Stimulated activated CD4-positive, alpha-beta T cell treated with anti-CD3 and anti-CD28 coated beads, TNF-alpha, amount 100 ng/mL, for 48 hours (primary cell): ENCODE measurements at places on chromosomes 6 and 20.

GRCh38 chr6:121615493-121615892, 180.0 kb downstream of the GJA1 start:
- no peak for DNase-seq

DNA sequence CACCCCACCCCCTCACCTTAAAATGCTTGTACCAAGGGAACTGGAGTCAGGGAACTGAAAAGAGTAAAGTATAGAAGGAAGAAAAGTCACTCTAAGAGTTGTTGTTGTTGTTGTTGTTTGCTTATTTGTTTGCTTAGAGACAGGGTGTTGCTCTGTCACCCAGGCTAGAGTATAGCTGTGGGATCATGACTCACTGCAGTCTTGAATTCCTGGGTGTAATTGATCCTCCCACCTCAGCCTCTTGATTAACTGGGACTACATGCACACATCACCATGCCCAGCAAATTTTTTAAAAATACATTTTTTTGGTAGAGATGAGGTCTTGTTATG, 681.6 kb upstream of the GJE1 start:
- no peak for DNase-seq

DNA sequence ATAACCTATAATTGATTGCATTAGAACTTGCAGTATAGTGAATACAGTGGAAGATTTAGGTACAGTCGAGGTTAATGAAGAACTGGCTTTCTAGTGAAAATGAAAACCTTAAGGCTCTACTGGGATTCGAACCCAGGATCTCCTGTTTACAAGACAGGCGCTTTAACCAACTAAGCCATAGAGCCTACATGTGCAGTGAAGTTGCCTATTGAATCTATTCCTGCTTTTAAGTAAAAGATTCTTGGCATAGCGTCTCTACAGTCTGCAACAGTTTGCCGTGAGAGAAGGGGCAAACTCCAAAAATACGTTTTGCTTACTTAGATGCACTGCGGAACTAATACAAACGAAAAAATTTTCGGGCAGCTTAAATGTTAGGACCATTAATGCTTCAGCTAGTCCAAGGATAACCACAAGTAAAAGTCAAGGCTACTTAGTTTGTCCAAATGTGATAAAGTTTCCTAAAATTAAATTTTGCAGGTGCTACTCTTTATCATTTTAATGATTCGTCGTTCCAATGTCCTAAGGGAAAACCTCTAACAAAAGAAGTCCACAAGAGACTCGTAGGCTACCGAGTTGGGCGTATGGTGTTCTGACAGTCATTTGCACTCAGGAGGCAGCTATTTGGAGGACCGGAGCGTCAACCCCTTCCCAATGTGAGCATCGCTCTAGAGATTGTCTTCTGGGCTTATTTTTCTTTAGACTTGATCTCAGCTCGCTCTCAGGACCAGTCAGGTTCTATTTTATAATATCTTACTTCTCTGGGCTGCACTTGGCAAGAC, 31.3 kb upstream of the ZSCAN23 start:
- no peak for DNase-seq

DNA sequence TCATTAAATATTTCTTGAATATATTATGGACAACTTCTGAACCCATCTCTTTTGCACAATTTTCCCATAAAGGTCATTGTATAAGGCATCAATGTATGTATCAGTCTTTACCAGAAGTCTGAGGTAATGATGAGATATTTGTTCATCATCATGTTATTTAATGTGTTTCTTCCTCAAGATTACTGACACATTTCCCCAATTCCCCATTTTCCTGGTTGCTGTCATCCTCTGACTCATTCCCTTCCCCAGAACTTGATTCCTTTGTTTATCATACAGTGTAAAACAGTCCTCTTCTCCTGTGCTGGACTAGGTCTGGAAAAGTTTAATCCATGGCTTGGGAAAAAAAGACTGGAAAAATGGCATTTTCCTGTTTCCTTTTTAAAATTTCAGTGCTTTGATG, 107.9 kb upstream of the FLRT3 start:
- no peak for DNase-seq

GRCh38 chr6:41693281-41694240, 41.8 kb downstream of the TFEB start:
- no peak for DNase-seq

- DNase-seq, result peak; percentile 66
These were observed 121.5 kb upstream of the NEDD9 start for GRCh38 chr6:11353921-11354389.

DNA sequence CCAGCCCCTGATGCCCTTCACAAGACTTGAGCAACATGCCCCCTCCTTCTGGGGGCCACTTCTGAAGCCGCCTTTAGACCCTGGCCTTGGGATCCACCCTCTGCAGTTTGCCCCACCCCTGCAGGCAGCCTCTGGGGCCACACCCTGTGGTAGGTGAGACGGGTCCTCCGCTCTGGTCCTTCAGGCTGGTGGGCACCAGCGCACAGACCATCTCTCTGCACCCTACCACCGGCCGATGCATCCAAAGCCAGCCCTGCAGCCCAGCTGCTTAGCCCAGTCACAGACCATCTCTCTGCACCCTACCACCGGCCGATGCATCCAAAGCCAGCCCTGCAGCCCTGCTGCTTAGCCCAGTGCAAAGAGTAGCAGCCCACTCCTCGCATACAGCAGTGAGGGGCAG, 159.3 kb upstream of the ECI2 start:
- no peak for DNase-seq

GRCh38 chr6:105272786-105273185, 93.0 kb upstream of the POPDC3 start:
- DNase-seq, result no peak

DNA sequence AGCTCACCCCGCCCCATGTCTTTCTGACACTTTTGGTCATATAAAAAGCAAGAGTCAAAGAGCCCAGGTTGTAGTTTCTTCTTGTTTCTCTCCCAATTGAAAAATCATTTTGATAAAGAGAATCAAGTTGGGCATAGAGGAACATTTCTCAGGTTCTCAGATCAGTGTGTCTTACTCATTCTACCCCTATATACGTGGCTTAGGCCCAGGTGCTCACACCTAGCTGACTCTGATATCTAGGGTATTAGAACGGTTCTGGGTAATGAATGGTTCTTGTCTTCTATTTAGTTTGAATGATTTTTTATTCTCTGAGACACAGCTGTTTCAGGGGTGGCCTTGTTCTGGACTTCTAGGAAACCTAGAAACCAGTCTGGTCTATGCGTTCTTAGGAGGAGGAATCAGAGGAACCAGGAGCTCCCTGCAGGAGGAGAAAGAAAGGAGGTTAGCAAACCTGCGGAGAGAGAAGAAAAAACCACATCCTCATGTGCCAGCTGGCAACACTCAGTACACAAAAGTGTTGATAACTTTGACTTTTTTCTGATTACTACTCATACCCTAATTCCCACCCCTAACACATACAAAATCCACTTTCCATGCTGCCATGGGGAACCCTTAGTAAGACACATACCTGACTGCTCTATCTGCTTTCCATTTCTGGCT, 178.0 kb downstream of the CLIC5 start:
- DNase-seq, result no peak

- peak; percentile 37 for DNase-seq
These were observed 480 bp upstream of the NT5E start for GRCh38 chr6:85449388-85449817.

DNA sequence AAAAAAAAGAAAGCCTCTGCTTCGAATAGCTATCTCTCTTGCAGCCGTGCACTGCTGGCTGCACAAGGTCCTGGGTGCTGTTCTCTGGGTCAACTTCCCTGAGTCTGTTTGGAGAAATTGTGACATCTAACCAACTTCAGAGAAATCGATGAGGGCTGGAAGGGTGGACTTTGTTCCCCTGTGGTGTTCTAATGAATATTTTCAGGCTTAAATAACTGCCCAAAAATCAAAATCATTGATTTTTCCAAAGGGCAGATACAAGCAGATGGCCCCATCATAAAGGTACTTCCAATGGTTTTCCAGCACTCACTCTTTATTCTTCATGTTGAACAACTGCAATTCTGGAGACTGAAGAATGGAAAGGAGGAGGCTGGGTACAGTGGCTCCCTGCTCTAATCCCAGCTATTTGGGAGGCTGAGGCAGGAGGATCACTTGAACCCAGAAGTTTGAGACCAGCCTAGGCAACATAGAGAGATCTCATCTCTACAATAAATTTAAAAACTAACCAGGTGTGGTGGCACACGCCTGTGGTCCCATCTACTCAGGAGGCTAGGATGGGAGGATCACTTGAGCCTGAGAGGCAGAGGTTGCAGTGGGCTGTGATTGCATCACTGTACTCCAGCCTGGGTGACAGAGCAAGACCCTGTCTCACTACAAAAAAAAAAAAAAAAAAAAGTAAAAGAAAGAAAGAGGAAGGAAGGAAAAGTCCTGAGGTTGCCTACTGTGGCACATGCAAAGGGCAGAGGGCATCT, 59.1 kb downstream of the FOXA2 start:
- no peak for DNase-seq

DNA sequence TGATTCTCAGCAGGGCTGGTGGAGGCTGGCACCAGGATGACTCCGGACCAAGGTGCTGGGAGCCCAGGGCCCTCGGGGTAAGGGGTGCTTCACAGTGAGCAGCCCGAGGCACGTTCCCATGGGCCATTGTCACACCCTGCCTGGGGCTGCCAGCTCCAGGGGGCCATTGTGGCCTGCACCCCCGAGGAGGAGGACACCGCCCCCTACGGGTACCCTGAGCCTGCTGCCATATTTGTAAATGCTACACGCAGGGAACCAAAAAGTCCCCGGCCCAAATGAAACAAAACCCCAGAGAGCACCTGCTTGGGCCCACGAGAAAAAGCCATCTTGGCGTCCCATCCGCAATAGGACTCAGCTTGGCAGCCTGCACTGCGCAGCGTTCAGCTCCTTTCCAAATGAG, 64.7 kb upstream of the GATA5 start:
- DNase-seq, result no peak

DNA sequence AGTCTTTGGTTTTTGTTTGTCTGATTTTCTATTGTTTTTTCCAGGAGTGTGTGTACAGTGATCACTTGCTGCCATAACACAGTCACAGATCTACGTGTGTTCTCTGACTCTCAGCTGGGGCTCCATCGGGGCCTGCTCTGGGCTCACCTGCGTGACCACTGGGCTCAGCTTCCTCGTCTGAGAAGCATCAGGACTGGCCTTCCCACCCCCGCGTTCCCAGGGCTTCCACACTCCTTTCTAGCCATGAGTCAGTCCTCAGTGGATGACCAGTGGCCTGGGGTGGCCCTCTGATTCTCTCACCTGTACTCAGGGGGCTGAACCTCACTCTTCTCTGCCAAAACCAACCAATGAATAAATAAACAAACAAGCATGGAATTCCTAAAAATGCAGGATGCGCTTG, 14.5 kb downstream of the THBS2 start:
- DNase-seq, result no peak

- DNase-seq, result no peak
These were observed 23.0 kb upstream of the BMP5 start for GRCh38 chr6:55898342-55898741.

DNA sequence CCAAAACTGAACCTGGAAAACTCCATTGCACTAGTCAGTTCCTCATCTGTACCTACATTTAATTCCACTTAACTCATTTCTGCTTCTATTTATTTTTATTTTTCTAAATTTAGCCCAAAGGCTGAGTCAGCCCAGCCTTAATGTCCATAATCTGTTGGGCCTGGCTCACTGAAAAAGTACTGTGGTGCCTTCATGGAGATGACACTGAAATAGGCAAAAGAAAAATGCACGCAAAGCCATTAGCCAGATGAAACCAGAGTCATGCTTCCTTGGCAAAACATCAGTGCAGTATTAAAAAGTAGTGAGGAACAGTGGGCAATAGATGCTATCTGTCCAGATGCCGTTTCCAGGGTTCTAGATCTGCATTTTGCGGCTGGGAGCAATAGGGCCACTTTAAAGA, 14.7 kb upstream of the PLCB4 start:
- DNase-seq, result no peak

- DNase-seq, result no peak
These were observed 81.6 kb upstream of the OPRM1 start for GRCh38 chr6:153957394-153957793.

DNA sequence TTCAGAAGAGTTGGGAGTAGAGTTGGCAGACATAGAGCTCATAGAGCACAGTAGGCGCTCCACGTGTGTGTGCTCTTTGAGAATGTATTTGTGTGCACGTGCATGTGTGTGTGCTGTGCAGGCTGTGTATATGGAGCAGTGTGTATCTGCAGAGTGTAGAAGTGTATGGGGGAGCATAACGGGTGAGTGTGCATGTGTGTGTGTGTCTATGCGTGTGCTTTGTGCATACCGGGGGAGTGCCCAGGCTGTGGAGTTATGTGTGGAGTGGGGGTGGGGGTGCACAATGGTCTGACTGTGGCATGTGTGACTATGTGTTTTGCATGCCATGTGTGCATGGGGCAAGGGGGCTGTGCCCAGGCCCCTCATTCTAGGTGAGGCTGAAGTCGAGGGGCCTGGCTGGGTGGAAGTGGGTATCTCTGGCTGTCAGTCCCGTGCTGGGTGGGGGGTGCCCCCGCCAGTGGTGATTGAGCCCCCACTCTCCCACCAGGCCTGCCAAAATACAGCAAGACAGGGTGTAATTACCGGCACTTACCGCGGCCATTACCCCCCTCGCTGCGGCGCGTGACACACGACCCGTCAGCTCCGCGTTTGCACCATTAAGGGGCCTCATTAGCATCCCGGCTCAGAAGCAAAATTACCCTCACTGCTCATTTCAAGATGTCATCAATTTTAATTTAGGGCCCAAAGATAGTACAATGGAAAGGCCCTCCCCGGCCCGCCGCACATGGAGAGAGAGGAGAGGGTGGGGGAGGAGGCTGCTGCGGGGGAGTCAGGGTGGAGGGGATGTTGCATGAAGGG, 39.1 kb downstream of the MDFI start:
- DNase-seq, result no peak

- DNase-seq, result no peak
These were observed 575 bp upstream of the MICAL1 start for GRCh38 chr6:109456111-109456583.

- no peak for DNase-seq
These were observed 35.2 kb upstream of the TXLNB start for GRCh38 chr6:139327038-139327437.

GRCh38 chr20:45987108-45987780, 15.2 kb upstream of the ZNF335 start:
- peak; percentile 73 for DNase-seq

DNA sequence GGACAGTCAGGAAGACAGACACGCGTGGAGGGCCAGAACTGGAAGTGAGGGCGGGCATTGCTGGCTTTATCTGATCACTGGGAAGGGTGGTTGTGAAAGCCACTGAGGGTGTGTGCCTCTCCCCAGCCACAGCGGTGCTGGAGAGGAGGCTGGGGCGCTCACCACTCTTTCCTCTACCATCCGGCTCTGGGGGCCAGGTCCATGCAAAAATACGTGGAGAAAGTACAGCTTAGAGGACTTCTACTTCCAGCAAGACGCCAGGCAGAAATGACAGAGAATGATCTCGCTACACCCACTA, 148.8 kb upstream of the RPS6KA2 start:
- DNase-seq, result no peak
